ENCODE measurements at places on chromosomes 1 and 21.

- no peak for DNase-seq
Measured at GRCh38 chr1:171984262-171984661, 143.0 kb downstream of the DNM3 start.

- no peak for DNase-seq
Measured at GRCh38 chr1:1881727-1882126, 9.2 kb downstream of the GNB1 start.

DNA sequence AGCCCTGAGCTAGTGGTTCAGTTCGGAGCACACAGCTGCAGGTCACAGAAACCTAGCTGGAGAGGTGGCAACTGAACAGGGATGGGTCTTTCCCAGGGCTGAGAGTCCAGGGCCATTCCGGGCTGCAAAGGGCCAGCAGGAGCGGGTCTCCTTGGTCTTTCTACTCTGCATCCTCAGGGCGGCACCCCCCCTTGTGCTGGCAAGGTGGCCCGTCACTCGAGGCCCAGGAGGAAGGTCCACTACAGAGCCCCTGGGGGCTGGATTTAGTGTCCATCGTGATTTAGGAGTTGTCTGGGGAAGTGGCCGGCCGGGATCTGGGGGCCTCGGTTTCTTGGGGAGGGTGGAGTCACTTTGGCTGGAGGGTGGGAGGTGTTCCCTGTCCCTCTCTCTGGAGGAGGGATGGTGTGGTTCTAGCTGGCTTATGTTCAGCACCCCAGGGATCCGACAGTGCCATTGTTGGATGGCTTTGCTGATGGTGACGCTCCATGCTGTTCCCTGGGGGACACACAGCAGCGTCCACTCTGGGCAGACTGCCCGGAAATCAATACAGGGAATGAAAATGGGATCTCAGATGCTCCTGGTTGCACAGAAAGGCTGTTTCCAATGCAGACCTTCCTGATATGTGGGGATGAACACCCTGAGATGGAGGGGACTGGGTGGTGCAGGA, 64.4 kb downstream of the UMODL1 start:
- DNase-seq = no peak

GRCh38 chr1:200323856-200324400, 85.9 kb downstream of the ZNF281 start:
- DNase-seq = peak; percentile 34

- DNase-seq = no peak
Measured at GRCh38 chr1:168161459-168161858, 17.3 kb upstream of the TIPRL start.

- DNase-seq = no peak
Measured at GRCh38 chr1:166197597-166197996, 30.8 kb upstream of the FAM78B start.

DNA sequence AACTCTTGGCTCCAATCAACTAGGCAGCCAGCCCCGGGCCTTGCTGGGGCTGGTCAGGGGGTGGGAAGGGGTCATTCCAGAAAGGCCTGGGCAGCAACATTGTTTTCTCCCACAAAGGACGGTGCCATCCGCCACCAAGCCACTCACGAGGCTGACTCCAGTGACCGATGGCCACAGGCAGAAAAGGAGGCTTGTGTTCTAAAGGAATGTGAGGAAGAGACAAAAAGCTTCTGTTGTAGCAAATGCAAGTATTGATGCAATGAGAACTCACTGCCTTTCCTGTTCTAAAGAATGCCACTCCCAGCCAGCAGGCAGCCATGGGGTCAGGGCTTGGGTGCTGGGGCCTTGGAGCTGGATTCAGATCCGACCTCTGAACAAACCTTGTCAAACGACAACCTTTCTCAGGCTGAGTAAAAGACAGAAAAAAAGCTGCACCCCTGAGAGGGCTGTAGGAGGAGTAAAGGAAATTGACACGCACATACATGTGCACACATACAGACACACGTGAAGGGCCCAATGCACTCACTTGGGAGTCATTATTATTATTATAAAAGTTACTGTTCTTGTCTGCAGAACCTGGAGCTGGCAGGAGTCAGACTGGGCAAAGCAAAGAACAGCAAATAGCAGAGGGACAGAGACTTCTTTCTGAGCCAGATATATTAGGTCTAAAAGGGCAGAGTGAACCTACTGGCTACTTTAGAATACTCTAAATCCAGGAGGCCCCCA, 13.9 kb upstream of the PRMT2 start:
- no peak for DNase-seq
